ENCODE measurements at places on chromosomes 7 and 10.

GRCh38 chr10:132611986-132612385 lies 74.4 kb downstream of the INPP5A start:
- no peak for DNase-seq

DNA sequence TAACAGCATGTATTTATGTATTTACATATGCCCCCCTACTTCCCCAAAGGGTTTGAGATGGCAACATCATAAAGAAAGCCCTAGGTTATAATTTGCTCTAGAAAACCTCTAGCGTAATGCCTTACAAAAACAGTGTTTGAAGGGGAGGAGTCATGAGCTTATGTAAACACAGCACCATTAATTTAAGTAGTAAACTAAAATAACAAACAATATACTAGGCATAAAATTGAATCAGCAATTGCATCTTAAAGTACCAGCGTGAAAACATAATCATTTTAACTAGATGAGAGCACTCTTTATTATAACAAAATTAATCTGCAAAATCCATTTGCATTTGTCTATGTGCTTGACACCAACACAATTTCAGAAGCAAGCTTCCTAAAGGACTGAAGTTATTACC lies 507.2 kb upstream of the NRP1 start:
- DNase-seq = no peak

GRCh38 chr10:110632591-110633215 lies 11.4 kb upstream of the RBM20 start:
- DNase-seq = no peak

DNA sequence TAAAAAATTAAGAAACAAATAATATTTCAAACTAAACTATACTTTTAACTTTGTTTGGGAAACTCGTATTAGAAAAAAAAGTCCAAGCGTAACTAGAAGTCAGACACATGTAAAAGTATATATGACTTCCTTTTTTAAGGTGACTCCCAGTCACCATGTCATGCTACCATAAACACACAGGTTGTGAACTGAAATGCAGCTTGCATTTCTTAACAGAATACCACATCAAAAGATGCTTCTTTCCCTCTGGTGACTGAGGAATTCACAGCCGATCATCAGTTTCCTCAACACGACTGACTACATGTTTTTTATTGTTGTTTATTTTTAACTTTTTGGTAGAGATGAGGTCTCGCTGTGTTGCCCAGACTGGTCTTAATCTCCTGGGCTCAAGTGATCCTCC lies 445.0 kb downstream of the PARD3 start:
- no peak for DNase-seq

DNA sequence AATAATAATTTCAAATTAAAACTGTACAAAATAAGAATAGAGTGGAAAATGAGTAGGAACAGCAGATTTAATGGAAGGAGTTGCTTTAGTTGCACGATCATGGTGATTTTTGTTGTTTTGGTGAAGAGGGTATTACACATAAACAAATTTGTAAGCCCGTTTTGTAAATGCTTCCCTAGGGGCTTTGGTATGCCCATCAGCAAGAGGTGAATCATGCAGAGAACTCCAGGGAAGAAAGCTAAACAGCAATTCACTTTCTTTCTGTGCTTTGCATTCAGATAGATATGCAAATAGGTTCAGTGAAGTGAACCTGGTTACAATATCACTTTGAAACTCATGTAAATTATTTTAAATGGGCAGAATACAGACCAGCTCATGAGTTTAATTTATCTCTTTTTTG lies 422.2 kb upstream of the MTPN start:
- no peak for DNase-seq

DNA sequence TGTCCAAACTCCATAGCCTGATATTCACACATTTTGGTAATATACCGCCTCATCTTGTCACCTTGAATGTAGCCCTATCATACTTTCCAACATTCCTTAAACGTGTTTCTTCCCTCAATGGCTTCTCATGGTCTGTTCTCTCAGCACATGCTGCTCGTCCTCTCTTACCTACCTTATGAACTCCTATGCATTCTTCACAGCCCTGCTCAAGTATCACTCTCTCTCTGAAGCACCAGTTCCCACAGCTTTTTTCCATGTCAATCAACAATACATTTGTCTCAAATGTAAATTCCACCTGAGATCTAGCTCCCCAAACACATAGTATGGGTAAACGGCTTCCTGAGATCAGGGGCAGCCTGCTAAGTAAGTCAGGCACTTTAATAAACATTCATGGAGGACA lies 85.2 kb upstream of the ZMIZ1 start:
- no peak for DNase-seq

GRCh38 chr10:47374611-47375536 lies 9.2 kb downstream of the ZNF488 start:
- DNase-seq = no peak

DNA sequence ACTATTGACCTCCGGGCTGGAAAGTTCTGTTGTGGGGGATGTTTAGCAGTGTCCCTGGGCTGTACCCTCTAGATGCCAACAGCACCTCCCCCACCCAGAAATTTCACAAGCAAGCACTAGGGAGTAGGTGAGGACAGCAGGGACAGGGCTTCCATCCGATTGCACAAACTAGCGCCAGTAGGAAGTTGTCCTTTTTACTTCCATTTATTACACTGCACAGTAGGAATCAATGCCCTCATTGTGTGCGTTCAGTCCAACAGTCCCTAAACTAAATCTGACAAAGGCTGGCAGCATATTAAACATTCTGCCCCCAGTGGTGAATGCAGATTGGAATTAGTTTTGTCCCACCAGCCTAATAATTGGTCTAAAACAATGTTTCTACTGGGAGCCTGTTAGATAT lies 6.4 kb upstream of the SOSTDC1 start:
- no peak for DNase-seq

GRCh38 chr10:124325998-124326636 lies 92.6 kb downstream of the OAT start:
- DNase-seq = no peak

GRCh38 chr10:49144058-49144720 lies 10.4 kb upstream of the FAM170B start:
- DNase-seq = no peak

- DNase-seq = no peak
Measured at GRCh38 chr7:15687546-15688278, 1.2 kb upstream of the MEOX2 start.

DNA sequence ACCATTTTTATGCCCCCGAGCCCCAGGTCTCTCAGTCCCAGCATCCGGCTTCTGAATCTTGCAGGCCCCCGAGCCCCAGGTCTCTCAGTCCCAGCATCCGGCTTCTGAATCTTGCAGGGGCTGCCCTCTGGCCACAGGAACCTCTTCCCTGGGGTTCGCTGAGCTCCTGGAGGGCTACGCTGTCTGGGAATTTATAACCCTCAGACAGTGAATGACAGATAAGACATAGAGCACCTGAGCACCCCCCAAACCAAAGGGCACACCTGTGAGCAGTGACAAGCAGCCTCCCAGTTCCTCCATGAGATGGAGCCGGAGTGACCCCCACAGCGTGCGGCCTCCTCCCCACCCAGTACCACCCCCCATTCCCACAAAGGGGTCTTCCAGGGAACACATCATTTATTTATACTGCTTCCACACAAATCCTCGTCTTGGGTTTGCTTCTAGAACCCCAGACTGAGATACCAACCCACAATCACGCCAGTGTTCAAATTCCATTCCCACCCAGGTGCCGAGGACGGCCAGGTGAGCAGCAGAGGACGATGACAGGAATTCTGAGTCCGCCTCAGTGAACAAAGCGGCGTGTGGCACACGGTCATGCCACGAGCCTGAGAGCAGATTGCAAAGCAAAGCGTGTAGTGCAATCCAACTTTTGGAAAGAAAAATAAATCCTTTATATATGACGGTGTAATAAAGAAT lies 57.7 kb upstream of the FAM20C start:
- DNase-seq = no peak

GRCh38 chr7:48837266-48837665 lies 87.1 kb upstream of the CDC14C start:
- DNase-seq = no peak

DNA sequence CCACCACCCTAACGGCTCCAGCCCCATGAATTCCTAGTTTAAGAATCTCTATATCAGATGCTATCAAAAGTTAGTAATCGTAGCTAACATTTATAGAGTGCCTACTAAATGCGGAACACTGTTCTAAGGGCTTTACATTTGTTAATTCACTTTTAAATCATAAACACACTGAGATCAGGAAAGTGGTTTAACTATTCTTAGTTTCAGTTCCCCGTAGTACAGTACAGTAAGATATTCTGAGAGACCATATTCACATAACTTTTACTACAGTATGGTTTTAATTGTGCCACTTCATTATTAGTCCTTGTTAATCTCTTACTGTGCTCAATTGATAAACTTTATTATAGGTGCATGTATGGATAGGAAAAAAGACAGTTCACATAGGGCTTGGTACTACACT lies 22.5 kb downstream of the SYPL1 start:
- DNase-seq = no peak

- no peak for DNase-seq
Measured at GRCh38 chr10:48799341-48800006, 114.8 kb downstream of the WDFY4 start.

DNA sequence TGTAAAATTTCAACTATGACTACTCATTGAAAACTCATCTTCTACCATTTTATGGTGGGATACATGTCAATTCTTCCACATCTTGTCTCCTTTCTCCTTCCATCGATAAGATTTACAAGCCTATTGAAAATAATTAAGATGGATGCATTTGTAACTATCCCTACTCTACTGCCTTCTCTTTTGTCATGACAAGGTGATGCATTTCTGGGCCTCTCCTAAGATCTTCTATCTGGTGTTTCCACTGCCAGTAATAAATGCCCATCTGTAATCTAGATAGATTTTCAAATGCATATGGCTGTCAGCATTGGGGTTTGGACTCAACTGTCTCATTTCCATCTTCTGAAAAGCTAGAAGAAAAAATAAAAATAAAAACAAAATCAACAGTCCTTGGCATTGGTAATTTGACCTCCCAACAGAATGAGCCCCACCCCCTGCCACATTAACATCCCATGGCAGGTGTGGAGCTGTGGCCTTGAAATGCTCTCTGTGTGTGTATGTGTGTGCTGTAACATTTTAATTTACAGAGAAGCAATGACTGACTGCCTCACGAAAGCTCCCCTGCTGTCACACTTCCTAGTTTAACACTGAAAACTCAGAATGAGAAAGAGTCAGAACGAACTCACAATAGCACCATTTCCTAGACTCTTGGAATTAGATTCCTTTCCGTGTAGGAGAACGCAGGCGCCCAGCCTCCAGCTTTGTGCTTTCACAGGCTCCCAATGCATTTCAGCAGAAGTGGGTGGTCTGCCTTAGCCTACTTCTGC lies 74.2 kb downstream of the RHOBTB1 start:
- no peak for DNase-seq

DNA sequence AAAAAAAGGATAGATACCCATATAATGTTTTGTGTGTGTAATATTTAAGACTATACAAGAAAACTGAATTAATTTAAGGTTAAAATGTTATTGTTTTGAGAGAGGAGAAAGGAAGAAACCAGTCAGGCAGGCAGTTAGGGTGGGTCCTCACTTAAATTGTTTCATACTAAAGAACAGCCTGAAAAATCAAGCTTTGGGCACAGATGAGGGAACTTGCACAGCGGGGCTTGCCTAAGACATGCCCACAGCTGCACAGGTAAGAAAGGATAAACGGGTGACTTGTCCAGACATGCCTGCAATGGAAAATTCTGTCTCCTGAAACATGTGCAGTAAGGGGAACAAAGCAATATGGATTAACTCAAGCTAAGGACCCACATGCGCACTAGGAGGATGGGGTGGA lies 158.4 kb downstream of the BBS9 start:
- no peak for DNase-seq

DNA sequence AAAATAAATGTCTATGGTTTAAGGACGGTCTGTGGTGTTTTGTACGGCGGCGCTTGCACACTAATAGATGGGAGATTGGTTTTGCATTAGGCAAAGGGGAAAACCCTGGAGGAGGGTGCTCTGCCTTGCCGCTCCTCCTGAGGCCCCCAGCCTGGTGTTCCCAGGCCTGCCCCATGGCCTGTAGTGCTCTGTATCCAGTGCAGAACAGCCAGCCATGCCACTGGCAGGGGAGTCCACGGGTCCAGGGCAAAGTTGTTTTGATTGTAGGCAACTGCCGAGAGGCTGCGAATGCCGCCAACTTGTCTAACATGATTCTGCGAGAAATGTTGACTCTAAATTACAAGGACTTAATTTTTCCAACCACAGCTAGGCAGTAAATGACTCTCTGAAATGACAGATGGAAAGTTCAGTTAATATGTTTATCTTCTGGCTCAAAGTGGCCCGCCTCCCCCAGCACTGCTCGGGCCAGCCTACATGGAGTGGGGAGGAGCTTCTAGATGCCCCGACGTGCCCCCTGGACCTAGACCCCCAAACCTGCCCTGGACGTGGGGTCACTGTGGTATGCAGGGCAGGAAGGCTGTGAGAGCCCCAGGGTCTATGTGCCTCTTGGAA lies 104.6 kb upstream of the GDF10 start:
- DNase-seq = peak; percentile 9

GRCh38 chr7:48398191-48398590 lies 226.9 kb downstream of the ABCA13 start:
- DNase-seq = no peak

DNA sequence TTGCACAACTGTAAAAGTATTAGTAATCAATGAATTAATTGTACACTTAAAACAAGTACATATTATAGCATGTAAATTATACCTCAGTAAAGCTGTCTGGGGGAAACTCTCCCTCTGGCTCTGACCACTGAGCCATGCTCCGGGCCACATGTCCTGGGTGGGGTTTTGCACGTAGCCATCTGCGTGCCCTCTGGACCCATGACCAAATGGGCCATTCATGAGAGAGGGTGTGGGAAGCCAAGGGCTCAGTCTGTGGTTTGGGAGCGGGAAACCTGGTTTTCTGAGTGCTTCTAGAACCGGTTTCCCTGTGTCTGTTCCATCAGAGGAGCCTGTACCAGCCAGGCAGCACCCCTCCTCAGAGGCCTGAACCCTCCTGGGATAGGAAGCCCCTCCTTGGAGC lies 143.2 kb downstream of the SH3PXD2A start:
- no peak for DNase-seq

GRCh38 chr7:23938937-23939552 lies 229.0 kb downstream of the STK31 start:
- DNase-seq = no peak

GRCh38 chr7:97117035-97117371 lies 495 bp upstream of the SDHAF3 start:
- DNase-seq = no peak

DNA sequence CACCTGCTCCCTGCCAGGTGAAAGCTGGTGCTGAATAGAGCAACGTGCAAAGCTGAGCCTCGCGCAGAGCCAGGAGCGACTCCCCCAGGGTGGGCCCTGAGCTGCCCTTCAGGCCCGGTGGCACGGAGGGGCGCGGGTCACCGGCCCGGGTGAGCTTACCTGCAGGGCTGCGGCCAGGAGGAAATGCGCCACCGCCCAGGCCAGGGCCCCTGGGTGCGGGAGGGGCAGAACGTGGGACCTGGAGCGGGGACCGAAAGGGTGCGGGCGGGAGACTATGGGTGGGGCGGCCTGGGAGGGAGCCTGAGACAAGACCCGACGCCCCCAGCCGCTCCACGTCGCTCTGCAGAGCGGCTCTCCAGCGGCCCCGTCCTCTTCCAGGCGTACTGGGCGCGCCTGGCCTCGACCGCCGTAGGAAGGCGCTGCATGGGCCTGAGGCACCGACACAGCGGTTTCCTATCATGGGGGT lies 122.1 kb downstream of the BTAF1 start:
- DNase-seq = no peak

GRCh38 chr10:71371750-71372166 lies 25.0 kb upstream of the CDH23 start:
- DNase-seq = no peak
